ENCODE measurements at places on chromosomes 7 and 10. TPM values are rescaled to one million over a fixed set of nuclear protein-coding genes. Genes with fewer than 3 reads are reported as not detected.

DNA sequence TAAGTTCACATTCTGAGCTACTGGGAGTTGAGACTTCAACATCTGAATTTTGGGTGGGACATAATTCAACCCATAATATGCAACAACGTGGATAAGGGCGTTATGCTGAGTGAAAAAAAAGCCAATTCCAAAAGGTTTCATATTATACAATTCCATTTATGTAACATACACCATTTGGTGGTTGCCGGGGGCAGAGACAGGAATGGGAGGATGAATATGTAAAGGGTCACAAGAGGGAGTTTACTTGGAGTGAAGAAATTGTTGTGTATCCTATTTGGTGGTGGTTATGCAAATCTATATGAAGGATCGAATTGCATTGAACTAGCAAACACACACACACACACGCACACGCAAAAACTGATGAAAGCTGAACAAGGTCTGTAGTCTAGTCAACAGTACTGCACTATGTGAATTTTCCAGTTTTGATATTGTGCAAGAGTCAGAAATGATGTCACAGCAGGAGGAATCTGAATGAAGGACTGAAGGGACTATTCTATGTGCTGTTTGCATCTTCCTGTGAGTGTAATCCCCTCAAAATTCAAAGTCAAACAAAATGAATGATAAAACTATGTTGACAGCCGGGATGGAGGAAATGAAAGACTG is 249.2 kb upstream of the HABP2 start:
- DNase-seq = no peak

- no peak for DNase-seq
Measured at GRCh38 chr7:26681819-26682418, 182.5 kb downstream of the SKAP2 start.

- peak; percentile 39 for DNase-seq
Measured at GRCh38 chr10:74738985-74739567, 87.3 kb upstream of the KAT6B start.

GRCh38 chr7:158249692-158250091 is 337.9 kb downstream of the PTPRN2 start:
- no peak for DNase-seq

SLIT1 gene
- total RNA-seq = 0.78 TPM

- no peak for DNase-seq
Measured at GRCh38 chr10:109981650-109982049, 26.1 kb upstream of the ADD3 start.

FZD1 gene
- 22.4 TPM for total RNA-seq

- no peak for DNase-seq
Measured at GRCh38 chr10:11448545-11449244, 162.8 kb downstream of the USP6NL start.

All from upper lobe of left lung (tissue), 6 donors.